ENCODE measurements at places on chromosomes 4 and X.

DNA sequence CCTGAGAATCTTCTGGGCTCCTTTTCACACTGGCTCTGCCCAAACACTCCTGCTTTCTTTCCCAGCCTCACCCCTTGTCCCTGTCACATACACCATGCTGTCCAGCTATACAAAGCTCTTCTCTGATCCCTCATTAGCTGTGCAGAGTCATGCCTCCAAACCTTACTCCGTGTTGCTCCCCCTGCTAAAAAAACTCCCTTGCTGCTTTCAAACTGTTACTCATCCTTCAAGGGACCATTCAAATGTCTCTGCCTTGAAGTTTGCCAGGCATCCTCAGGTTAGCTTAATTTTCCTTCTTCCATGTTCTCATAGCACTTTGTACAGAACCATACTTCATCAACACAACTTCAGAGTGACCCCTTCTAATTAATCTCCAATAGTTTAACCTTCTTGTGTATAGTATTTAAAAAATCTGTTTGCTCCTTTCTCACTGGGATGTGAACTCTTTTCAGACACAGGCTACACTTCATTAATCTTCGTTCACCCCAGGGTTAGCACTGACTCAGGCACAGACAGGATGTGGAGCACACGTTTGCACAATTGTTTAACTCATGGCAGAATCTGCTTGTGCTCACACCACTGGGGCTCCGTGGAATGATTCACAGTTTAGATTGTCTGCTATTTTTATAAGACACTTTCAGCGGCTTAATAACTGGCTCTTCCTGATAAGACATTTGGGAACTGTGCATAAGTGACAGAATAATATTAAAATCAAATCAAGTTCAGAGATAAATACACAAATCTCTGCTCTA is 21.4 kb upstream of the SEL1L3 start:
- no peak for DNase-seq

DNA sequence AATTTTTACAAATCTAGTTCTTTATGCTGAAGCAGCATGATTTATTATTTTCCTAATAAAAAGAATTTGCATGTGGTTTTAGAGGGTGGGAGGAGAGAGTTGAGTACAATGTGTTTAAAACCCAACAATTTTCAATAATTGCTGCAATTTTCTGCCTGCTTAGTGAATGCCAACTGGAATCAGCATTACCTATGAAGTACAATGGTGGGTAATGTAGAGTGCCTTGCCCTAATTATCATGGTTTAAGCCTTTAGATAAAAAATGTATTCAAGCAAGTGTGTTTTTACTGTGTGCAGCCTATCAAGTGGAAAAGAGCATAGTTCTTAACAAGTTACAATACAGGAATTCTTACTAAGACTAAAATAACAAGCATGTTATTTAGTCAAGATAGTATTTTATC is 77.9 kb upstream of the ANKRD50 start:
- DNase-seq, result no peak

- DNase-seq, result peak; percentile 7
Measured at GRCh38 chr4:41379230-41379629, 122.5 kb downstream of the UCHL1 start.

GRCh38 chrX:37315511-37316248 is 33.5 kb upstream of the PRRG1 start:
- no peak for DNase-seq

- DNase-seq, result no peak
Measured at GRCh38 chrX:141619336-141619735, 29.8 kb downstream of the SPANXA2 start.

GRCh38 chrX:115912372-115912897 is 258.1 kb upstream of the AGTR2 start:
- no peak for DNase-seq

All from HT-29 (cell line).